ENCODE measurements at places on chromosomes 11 and 22. TPM values are rescaled to one million over a fixed set of nuclear protein-coding genes. Genes with fewer than 3 reads are reported as not detected.

The MMP3 gene
- 0.10 TPM for total RNA-seq

The PUS3 gene
- total RNA-seq, result 7.8 TPM

The FGF3 gene
- total RNA-seq, result 0.30 TPM

The SLC25A22 gene
- 11.6 TPM for total RNA-seq
